Common myeloid progenitor, CD34-positive (primary cell): ENCODE measurements at places on chromosomes 3 and 15.
A peak's percentile ranks its signal among the peaks of the same experiment; 100 is the strongest.

DNA sequence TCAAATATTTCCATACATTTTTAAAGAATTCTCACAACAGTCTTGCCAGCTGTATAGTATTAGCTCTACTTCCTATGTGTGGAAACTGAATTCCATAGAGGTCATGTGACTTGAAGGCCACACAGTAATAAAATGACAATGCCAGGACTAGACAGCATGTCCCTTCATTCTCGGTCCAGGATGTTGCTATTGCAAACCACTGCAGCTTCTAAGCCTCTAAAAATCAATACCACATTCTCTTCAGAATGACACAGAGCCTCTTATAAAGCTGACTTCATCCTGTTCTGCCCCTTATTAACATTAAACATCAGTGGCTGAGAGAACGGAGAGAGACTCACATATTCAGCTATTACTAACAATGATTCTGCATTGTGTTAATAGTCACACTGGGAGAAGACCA, 240.3 kb upstream of the PEX5L start:
- no peak for DNase-seq
- H3K4me1 ChIP-seq: no peaks in the 10 kb centered on the region
- no peak overlapping the region for H3K27ac ChIP-seq
- no peak overlapping the region for H3K4me3 ChIP-seq

DNA sequence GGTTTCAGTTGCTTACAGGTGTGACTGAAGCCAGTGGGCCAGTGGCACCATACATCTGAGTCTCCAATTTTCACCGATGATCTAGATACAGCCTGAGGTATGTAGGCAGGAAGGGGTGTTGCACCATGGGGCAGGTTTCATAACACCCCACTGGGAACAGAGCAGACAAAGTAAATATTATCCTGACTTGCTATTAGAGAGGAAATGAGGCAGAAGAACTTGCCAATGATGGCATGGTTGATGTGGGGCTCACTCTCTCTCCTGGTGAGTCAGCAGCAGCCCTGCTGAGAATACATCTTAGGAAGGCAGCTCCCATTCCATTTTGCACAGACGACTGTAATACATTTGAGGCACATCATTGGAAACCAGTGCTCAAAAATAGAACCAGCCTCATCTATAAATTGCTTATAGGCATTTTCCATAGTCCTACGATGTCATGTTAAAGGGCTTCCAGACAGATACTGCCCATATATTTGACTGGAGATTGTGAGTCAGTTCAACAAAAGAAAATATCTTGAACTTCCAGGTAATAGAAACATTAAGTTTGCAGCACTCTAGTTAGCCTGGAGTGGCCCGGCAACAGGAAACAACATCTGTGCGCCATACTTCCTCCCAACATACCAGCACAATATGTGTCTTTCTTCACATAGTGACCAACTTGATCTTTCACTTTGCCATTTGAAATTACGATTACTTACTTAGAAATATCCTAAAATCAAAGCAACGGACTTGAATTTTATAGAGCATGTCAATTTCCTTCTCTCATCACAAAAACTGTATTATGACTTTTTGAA, 175.5 kb downstream of the NECTIN3 start:
- DNase-seq: peak; percentile 23
- peaks cover 4% of the 10 kb centered on the region for H3K4me1 ChIP-seq
- no peak overlapping the region for H3K27ac ChIP-seq
- H3K27me3 ChIP-seq: no peaks in the 10 kb centered on the region

GRCh38 chr3:111989061-111989678, 9.6 kb upstream of the TAGLN3 start:
- no peaks in the 10 kb centered on the region for H3K27me3 ChIP-seq
- no peaks in the 10 kb centered on the region for H3K4me1 ChIP-seq
- H3K36me3 ChIP-seq: peaks cover 53% of the 10 kb centered on the region
- no peak overlapping the region for H3K4me3 ChIP-seq
- peak; percentile 71 for DNase-seq

DNA sequence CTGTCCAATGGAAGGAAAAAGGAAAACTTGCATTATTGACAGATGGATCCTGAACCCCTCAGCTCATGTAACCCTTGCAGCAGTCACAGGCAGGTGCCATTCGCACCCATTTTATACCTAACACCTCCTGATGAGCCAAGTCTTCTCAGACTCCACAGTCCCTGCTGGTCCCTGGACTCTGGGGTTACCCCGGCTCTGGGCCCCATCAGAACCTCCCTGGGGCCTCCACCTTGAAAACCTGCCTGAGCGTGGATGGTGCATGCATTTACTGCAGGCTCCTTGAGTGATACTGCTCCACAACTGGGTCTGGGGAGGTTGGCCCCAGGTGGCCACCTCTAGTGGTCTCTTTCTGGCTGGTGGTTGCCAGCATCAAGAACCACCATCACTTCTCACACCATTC, 15.9 kb upstream of the DOCK3 start:
- no peaks in the 10 kb centered on the region for H3K27me3 ChIP-seq
- no peaks in the 10 kb centered on the region for H3K4me1 ChIP-seq
- no peak for DNase-seq
- no peaks in the 10 kb centered on the region for H3K36me3 ChIP-seq

- no peak overlapping the region for H3K27ac ChIP-seq
- DNase-seq: no peak
- H3K4me3 ChIP-seq: no peak overlapping the region
- H3K4me1 ChIP-seq: peaks cover 8% of the 10 kb centered on the region
Measured at GRCh38 chr15:61483599-61483998, 254.5 kb upstream of the RORA start.
